AG08395 (cell line): ENCODE measurements at places on chromosomes 12 and 14.
A peak's percentile ranks its signal among the peaks of the same experiment; 100 is the strongest.

DNA sequence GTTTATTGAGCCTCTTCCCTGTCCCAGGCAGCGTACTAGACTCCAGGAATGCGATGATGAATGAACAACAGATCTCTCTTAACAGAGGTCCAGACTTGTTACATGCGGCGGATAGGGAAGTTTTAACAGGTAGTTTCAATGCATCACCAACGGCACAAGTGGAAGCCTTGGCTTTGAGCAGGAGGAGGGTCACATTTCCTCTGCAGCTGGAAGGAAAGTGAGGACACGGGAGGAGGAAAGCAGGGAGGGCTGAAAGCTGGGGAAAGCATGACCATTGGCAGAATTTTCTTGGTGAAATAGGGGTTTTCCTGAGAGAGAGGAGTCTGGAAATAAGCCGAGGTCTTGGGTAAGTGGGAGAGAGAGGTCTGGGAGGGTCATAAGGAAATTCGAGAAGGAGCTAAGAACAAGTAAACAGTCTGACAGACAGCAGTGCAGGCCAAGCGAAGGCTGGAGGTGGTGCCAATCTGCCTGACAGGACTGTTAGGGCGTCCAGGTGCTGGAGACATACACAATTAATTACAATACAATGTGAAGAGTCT, 15.4 kb downstream of the BHLHE41 start:
- no peak for DNase-seq

- no peak for DNase-seq
Observed at GRCh38 chr14:86997271-86997670, 995.7 kb downstream of the GALC start.

- no peak for DNase-seq
Observed at GRCh38 chr12:5577211-5577612, 145.3 kb downstream of the NTF3 start.

- DNase-seq = no peak
Observed at GRCh38 chr12:96462571-96463280, 26.7 kb upstream of the CFAP54 start.

DNA sequence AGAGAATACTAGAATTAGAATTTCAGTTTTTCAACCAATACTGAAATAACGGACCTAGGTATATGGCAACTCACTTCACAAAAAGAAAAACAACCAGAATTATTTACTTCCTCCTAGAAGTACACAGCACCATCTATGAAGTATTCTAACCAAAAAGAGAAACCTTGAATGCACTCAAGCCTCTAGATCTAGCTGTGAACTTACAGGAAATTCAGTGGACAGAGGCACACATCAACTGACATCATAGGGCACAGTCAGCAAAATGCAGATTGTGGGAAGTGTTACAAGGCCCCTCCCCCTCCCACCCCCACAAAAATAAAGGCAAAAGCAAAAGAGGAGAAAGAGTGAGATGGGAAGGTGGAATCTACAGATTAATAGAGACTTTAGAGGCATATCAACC, 102.4 kb downstream of the TMTC1 start:
- DNase-seq = no peak

GRCh38 chr14:62138593-62138992, 376.4 kb downstream of the SNAPC1 start:
- DNase-seq = no peak

DNA sequence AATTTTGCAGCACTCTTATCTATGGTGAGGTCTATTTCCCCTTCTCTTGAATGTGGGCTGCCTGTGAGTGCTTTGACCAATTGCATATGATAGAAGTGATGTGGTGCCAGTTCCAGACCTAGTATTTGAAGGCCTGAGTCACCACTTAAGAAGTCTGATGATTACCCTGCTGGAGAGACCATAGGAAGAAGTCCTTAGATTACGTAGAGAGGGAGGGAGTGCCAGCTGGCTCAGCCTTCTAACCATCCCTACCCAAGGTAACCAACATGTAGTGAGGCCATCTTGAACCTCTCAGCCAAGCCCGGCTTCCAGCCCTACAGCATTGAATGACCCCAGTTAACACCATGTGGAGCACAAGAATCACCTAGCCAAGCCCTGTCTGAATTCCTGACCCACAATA, 166.9 kb downstream of the NELL2 start:
- DNase-seq = no peak

GRCh38 chr14:71554959-71555612, 377.1 kb upstream of the RGS6 start:
- no peak for DNase-seq

- no peak for DNase-seq
Observed at GRCh38 chr12:19641235-19642080, 202.2 kb downstream of the AEBP2 start.

GRCh38 chr14:41785696-41786095, 179.0 kb downstream of the LRFN5 start:
- DNase-seq = no peak

- no peak for DNase-seq
Observed at GRCh38 chr12:31944299-31944698, 14.9 kb upstream of the RESF1 start.

- DNase-seq = no peak
Observed at GRCh38 chr14:100893228-100893601, 10.3 kb downstream of the RTL1 start.

GRCh38 chr14:103973354-103973753, 31.0 kb upstream of the RD3L start:
- no peak for DNase-seq

GRCh38 chr12:48764521-48764920, 24.4 kb downstream of the ADCY6 start:
- DNase-seq = no peak

DNA sequence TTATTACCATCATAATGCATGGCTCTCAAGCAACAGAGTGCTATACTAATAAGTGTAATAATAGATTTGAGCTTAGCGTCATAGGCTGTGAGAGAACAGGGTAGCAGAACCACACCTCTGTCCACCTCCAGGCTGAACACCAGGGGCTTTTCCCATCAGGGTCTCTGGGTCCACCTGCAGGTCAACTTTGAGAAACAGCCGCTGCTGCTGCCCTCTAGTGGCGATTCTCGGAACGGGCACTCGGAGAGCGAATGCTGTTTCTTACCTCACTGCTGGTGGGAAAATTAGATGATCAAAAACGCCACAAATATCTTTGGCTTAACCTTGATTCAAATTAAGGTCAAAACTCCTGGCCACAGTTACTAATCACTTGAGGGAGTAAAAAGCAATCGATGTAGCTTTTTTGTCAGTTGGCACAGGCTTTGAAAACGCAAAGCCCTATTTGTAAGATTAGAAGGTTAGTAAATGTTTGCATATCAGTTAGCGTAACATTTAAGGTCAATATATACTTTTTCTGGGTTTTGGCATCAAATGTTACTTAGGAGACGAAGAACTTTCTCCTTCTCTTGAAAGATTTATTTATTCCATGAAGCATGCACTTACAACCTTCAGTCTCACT, 127.9 kb upstream of the TMEM132D start:
- peak; percentile 15 for DNase-seq

DNA sequence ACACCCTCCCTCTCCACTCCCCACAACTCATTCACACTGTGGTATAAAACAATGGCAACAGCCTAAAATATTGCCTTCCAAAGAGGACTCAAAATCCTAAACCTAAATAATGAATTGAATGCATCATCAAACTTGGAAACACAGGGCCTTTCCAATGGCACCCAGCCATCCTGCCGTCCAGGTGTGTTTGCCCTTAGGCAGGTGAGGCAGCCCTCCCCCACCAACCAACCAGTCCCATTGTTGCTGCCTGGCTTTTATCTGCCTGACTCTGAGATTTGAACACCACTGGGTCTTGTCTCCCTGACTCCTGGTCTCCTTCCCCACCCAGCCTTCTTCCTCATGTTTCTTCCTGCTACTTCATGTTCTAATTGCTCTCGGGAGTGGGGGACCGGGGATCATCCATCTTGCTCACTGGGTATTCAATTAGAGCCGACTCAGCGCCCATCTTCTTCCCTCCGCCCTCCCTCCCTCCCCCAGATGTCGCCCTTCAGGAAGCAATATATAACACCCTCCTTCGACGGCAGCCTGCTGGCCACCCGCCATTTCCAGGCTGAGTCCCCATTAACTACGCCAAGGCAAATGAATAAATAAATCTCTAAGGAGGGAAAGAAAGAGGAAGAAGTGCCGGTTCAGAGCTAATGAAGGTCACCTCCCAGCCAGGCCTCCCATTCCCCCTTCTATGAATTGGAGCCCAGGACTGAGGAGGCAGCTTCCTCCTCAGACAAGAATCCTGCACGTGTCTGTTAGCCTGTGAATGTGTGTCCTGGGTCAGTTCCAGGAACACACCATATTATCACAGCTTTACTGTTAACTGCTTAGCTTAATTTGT, 36.3 kb upstream of the NTF3 start:
- no peak for DNase-seq

- no peak for DNase-seq
Observed at GRCh38 chr12:130983328-130984017, 29.8 kb downstream of the ADGRD1 start.

DNA sequence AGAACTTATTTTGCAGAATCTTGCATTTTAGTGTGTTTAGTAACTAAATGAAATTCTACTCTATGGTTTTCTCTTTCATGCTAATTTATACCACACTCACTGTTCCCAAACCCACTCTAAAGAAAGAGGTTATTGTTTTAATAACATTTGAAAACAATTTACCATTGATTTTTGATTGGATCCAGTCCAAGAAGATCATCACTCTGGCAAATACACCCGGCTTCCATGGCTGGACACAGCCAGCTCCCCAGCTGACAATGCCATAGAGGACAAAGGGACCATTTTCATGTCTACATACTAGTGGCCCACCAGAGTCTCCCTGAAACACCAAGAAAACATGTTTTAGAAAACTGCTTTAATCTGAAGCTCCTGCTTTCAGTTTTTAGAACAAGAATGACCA, 42.4 kb downstream of the OVCH1 start:
- DNase-seq = no peak

DNA sequence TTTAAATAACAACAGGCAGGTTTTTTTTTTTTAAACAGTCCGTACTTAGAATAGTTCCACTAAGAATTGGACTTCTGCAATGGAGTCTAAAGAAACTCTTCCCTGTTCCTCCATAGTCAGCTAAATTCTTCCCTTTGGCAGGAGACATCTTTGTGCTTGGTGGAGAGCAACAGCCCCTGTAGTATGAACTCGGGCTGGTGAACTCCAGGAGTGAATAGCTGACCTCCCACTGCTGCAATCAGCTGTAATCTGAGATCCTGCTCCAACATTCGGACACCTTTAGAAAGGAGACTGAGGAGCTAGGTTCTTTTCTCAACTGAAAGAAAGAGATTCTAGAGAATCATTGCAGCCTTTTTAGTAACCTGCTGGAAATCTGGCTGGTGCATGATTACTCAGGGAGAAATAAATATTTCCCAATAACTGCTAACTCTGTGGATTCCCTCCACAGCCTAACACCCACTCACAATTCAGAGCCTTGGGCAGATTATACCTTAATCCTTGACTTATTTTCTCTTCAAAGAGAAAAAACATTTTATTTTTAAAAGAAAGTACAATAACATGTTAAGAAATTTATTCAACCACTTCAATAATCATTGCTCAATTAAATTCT, 25.6 kb upstream of the DBX2 start:
- DNase-seq = no peak

GRCh38 chr12:116123451-116124258, 153.8 kb downstream of the MED13L start:
- DNase-seq = peak; percentile 13

DNA sequence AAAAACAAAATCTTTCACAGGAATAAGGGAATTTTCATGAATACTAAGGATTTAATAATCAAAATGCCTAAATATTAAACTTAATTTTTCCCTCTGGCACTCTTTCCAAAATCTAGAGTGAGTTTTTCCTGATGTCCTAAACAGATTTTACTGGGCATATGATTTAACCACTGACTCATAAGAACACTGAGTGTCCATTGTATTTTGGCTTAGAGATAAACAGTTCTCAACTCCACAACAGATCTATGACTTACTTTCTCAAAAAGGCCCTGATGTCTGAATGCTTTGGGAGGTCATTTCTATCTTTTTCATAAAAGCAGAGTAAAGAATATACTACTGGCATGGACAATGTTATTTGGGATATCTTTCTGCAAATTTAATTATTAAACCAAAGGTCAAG, 15.0 kb downstream of the TMBIM4 start:
- peak; percentile 25 for DNase-seq

DNA sequence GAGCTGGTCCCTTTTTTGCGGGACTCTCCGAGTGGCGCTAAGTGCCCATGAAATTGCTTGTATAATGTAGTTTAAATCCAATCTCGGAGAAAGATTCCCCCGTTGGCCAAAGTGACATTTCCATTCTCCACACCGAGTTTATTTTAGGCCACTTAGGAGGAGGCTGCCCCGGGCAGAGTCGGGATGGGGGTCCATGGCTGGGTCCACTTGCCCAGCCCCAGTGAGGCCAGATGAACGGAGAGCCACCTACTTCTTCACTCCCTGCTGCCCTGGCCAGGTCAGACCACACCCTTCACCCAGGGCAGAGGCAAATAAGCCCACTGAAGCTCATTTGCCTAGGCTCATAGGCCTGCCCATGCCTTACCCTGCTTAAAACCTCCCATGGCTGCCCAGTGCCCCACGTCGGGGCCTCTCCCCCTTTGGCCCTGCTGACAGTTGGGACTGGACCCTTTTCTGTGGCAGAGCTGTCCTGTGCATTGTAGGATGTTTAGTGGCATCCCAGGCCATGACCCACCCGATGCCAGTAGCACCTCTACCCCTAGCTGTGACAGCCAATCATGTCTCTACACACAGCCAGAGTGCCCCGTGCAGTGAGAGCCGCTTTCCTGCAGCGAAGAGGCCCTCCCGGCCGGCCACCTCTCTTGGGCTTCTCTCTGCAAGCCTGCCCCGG, 51.3 kb downstream of the FAM222A start:
- DNase-seq = no peak

- no peak for DNase-seq
Observed at GRCh38 chr14:41549821-41550607, 56.7 kb upstream of the LRFN5 start.

- peak; percentile 40 for DNase-seq
Observed at GRCh38 chr14:60757567-60758002, 23.0 kb downstream of the MNAT1 start.

- DNase-seq = no peak
Observed at GRCh38 chr14:43647302-43647701, 859.8 kb downstream of the FSCB start.

- no peak for DNase-seq
Observed at GRCh38 chr12:88141425-88141773, 489 bp downstream of the CEP290 start.

DNA sequence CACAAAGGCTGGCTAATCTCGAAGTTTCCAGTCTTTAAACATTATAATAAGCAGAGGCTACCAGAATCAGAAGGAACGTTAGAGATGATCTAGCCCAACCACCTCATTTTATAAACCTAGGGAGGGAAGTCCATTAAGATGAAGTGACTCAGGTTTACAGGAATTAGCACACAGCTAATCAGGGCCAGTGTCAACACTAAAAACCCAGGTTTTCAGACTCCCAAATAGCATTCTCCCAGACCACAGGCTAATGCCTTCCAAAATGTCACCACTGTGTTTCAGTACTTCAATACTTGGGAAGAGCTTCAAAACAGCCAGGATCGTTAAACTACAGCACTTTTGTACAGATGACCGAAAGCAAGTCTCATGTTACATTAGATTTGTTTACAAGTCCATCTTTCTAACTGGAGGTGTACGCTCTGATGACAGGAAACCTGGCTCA, 89.2 kb downstream of the FOXN3 start:
- peak; percentile 44 for DNase-seq

GRCh38 chr14:89165189-89166181, 251.5 kb downstream of the FOXN3 start:
- DNase-seq = no peak
